Anterior cingulate cortex (tissue), 58 donors: ENCODE measurements at places on chromosomes 4 and X.

- no peak for DNase-seq
Measured at GRCh38 chr4:22003878-22004277, 55.3 kb upstream of the KCNIP4 start.

GRCh38 chrX:107505223-107505622, 55.8 kb downstream of the FRMPD3 start:
- DNase-seq: no peak

DNA sequence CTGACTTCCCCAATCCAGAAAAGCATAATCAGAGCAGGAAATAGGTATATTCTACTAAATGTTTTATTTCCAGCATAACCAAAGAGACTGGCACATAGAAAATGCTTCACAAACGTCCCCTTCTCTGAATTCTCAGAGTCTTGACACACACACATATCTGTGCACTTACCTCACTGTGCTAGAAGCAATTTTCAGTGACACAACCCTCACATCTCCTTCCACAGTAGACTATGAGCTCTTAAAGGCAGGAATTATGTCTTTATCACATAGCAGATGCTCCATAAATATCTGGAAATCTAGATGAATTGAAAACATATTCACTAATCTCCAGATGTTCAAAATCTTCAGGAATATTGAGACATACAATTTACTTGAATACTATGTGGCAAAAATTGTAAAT, 5.9 kb downstream of the SOWAHB start:
- DNase-seq: no peak

GRCh38 chr4:76194325-76194724, 19.3 kb downstream of the SCARB2 start:
- no peak for DNase-seq

DNA sequence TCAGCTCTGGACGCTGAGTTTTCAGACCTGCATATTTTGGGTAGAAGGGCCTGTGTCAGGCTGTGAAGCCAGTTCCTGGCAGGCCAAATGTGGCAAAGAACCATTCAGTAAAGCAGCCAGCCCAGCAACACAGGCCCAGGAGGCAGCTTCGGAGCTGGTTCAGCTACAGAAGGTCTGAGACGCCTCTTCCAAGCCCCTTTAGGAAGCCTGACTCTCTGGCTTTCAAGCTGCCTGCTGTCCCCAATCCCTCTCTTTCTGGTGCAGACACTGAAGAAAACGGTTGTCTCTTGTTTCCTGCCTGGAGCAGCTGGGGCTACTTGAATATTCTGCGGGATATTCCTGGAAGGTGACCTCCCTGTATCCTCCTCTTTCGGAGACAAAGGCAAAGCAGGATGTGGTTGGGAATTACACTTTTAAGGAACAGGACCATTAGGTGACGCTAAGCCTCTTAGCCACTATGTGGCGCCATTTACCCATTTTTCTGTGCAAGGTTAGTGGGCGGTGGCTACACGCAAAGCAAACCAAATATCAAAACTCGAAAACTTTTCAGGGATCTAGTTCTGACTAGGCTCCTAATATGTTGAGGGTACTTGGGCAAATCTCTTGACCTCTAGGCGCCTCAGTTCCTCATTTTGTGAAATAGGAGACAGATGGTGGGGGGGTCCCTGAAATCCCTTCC, 47.2 kb upstream of the LAS1L start:
- peak; percentile 0 for DNase-seq
